Stimulated activated CD4-positive, alpha-beta T cell treated with anti-CD3 and anti-CD28 coated beads, Interleukin-4, amount 100 ng/mL, for 24 hours (primary cell): ENCODE measurements at places on chromosomes 5 and 9.

- DNase-seq = no peak
Measured at GRCh38 chr9:28234133-28234893, 661.0 kb upstream of the C9orf72 start.

- no peak for DNase-seq
Measured at GRCh38 chr5:174189654-174190541, 144.4 kb downstream of the NSG2 start.

GRCh38 chr5:141941779-141942178 is 16.2 kb downstream of the PCDH12 start:
- DNase-seq = no peak

- DNase-seq = no peak
Measured at GRCh38 chr9:126664900-126665643, 51.3 kb downstream of the LMX1B start.
